Activated naive CD4-positive, alpha-beta T cell (primary cell): ENCODE measurements at places on chromosomes 7 and 10.

DNA sequence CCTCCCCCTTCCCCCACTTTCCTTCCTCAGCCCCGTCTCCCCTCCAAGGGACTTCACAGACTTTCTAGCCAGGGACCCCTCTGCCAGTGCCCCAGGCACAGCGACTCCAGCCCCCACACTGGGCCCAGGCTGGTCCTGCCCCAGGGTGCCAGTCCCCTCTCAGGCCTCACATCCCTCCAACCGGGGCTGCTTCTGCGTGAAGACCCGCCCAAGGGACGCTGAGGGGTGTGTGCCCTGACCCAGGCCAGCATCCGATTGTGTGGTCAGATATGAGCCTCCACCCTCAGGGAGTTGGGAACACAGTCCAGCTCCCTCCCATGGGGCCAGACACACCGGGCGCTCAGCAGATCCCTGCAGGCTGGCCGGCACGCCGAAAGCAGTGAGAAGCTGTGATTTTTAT lies 97.0 kb downstream of the MICALL2 start:
- no peak for DNase-seq

- DNase-seq: no peak
Observed at GRCh38 chr7:25643286-25643685, 415.0 kb upstream of the NPVF start.

- no peak for DNase-seq
Observed at GRCh38 chr7:116902867-116903266, 40.5 kb downstream of the CAPZA2 start.

- DNase-seq: no peak
Observed at GRCh38 chr10:61564444-61564843, 98.3 kb upstream of the CABCOCO1 start.

DNA sequence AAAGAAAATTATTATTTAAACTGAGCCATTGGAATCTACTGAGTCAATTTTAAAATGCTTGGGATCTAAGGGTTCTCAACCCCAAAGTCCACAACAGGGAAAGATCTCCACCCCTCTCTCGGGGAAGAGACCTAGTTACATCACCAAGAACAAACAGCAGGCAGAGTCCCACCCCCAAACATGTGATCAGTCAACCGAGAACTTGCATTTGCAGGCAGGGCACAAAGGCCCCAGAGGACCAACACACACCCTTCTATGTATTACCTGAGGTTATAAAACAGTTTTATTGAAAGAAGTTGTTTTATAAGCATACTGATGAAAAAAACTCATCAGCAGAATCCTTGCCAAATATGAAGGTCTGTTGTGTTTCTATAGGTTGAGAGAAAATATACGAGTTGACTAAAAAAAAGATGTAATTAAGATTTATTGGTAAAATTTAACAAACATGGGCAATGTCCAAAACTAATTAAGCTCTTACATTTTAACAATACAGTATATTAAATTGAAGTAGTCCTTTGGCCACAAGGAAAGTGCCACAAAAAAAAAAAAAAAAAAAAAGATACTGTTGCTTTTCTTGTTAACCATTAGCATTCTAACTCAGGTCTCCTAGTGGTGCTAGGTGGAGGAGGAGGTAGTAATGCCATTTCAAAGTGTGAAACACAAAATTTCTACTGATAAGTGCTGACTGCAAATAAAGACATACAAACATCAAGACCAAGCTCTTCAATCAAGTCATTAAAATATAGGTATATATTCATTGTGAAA lies 975 bp upstream of the USP54 start:
- no peak for DNase-seq

- no peak for DNase-seq
Observed at GRCh38 chr10:114635797-114636550, 22.1 kb downstream of the ABLIM1 start.

DNA sequence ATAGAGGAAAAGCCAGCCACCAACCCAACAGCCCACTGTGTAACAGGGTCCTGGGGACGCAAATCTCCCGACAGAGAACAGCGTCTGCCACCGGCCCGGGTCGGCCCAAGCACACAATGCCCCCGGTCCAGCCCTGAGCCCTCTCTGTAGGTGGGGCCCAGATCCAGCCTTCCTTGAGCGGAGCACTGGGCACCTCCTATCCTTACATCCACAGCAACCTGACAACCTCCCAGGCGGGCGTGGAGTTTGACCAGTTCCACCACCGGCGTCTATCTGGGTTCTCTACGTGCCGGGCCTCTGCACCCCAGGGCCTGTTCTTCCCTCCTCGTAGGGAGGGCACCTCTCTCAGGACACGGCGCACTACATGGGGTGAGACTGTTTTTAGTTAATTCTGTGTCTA lies 109.0 kb downstream of the CYTH3 start:
- DNase-seq: no peak

- DNase-seq: no peak
Observed at GRCh38 chr7:10821156-10821555, 152.5 kb upstream of the PHF14 start.

GRCh38 chr7:44398953-44399574 lies 73.7 kb upstream of the CAMK2B start:
- no peak for DNase-seq

DNA sequence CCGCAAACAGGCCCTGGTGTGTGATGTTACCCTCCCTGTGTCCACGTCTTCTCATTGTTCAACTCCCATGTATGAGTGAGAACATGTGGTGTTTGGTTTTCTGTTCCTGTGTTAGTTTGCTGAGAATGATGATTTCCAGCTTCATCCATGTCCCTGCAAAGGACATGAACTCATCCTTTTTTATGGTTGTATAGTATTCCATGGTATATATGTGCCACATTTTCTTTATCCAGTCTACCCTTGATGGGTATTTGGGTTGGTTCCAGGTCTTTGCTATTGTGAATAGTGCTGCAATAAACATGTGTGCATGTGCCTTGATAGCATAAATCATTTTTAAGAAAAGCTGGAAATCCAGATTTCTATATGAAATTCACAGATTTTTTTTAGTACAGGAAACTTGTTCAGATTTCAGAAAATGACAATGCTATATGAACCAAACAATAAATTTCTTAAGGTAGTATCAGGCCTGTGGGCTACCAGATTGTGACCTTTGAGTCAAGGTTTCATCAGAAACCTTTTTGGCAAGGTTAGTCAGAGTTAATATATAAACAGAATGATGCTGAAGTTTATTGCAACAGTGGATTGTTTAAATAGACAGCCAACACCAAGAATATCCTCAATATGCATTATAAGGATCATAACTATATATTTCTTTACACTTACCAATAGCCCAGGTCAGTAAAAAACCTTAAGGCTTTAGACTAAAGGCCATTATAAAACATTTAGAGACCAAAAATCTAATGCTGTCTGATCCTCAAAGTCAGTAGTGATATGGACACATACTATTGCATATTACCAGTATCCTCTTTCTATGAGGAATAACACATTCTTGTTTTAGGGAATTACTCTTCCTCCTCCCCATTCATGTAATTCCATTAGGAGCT lies 68.7 kb upstream of the PAPSS2 start:
- DNase-seq: no peak

GRCh38 chr7:155979994-155980393 lies 167.7 kb upstream of the SHH start:
- no peak for DNase-seq

DNA sequence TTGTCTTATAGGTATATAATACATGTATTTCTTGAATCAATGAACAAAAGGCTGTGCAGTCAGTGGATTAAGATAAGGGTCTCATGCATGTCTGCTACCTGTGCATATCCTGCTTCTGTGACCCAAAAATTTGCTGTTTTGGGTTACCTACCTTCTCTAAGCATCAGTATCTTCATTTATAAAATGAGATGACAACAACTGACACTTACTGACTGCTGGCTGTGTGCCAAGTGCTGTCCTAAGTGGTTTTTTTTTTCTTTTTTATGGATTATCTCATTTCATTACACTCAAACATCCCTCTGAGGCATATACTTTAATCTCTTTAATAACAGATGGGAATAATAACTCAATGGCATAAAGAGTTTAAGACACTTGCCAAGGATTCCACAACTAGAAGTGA lies 2.1 kb downstream of the PDK4 start:
- DNase-seq: no peak

DNA sequence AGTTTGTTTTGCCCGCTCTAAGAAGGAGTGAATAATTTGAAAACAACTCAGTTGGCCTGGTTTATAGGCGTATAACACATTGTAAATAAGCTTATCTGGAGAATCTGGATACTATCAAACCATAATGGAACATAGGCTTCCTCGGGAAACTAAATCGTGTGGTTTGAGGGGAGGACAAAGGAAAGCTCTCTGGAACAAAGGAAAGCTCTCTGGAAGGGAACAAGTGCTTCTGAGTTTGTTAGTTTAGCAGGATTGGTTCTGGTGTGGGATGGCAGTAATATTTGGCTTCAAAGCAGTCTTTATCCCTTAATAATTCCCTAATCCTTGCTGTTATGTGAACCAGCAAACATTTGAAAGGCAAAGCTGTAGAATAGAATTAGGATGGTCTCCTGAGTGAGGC lies 15.0 kb upstream of the SLK start:
- DNase-seq: no peak

DNA sequence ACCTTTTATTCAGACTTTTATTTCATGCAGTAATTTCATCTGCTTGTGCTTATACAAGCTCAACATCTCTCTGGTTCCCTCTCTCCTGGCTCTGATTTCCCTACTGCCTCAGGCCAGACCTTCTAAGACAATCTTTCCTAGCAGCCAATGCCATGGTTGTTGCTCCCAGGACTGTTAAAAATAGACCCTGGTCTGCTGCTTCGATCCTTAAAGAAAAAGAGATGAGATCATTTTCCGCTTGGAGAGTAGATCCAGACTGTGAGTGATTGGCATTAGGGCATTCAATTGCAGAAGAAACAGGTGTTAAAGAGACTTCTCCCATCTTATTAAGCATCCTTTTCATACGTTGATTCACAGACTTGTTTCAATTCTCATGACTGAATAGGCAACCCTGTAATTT lies 68.4 kb upstream of the ITGB1 start:
- no peak for DNase-seq

GRCh38 chr10:131640045-131640644 lies 260.7 kb upstream of the PPP2R2D start:
- DNase-seq: no peak

- no peak for DNase-seq
Observed at GRCh38 chr10:20457649-20458048, 439.5 kb downstream of the NEBL start.

GRCh38 chr10:87846023-87846422 lies 17.3 kb downstream of the KLLN start:
- no peak for DNase-seq
